ENCODE measurements at places on chromosomes 5 and 9.

DNA sequence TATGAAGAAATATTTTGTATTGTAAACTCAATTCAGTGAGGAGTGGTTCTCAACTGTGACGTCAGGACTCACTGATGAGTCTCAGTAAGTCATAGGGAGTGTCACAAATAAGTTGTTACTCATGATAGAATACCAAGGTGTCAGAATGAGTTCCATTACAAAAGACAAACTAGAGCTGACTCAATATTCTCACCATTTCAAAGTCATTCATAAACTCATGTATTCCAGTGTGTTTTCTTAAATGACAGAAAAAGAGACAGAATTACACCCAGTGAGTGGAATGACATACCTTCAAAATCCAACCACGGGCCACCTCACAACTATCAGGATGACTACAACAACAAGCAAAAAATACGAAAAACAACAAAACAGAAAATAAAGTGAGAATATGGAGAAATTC is 321.5 kb downstream of the ENC1 start:
- no peak for DNase-seq

- DNase-seq, result no peak
Measured at GRCh38 chr9:14924230-14925219, 14.3 kb upstream of the FREM1 start.

- DNase-seq, result no peak
Measured at GRCh38 chr9:37501957-37502596, 16.3 kb downstream of the POLR1E start.

DNA sequence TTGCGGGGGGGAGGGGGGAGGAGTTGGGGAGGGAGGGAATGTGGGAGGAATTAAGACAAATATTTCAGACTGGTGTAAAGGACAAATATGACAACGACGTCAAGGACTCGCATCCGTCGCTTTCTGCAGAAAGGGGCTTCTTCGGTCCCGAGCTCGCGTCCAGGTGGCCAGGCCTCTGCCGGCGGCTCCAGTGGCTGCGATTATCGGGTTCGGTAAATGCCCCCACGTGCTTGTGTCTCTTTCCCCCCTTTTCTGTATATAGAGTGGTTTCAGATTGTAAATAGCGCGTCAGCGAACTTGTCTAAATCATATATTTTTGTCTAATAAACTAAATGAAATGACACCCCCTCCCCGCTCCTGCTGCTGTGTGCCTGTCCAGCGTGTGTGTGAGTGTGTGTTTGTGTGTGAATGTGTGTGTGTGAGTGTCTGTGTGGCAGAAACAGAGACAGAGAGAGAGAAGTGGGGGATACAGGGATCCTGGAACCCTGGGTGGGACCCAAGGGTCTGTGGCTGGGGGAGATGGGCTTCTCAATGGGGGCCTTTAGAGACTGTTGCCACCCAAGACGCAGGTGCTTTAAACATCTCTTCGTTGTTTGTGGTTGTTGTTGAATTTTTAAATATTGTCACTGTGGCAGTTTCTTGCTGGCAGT is 5.6 kb downstream of the IRX1 start:
- no peak for DNase-seq

GRCh38 chr9:127143920-127144465 is 21.6 kb upstream of the ANGPTL2 start:
- DNase-seq, result no peak

DNA sequence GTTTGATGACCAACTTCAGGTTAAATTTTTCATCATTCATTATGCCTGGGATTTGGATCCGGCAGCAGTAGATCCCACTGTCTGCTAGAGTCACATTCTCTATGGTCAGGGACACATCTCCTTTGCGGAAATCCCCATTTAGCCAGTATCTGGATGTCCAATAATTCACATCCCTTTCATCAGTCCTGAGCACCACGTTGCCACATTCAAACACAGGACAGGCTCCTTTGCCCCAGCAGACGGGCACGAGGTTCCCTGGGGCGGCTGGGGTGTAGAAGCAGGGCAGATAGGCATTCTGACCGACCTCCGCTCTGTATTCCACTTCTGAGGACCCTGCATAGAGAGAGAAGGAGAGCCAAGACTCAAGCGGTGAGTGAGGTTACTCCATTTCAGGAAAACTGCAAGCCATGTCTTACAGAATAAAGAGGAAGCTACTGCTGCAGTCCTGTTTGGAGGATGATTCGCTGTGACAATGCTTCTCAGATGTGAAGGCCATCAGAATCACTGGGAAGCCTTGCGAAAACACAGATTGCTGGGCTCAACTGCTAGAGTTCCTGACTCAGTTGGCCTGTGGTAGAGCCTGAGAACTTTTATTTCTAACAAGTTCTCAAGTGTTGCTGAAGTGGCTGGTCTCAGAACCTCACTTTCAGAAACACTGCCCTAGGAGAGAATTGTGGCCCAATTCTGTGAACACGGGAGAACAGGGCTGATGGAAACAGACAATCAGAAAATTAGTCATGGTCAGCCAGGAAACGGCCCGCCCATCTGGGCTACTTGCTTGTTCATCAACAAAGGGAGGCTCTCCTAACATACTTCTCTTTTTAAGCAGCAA is 2.0 kb downstream of the HAVCR2 start:
- no peak for DNase-seq

DNA sequence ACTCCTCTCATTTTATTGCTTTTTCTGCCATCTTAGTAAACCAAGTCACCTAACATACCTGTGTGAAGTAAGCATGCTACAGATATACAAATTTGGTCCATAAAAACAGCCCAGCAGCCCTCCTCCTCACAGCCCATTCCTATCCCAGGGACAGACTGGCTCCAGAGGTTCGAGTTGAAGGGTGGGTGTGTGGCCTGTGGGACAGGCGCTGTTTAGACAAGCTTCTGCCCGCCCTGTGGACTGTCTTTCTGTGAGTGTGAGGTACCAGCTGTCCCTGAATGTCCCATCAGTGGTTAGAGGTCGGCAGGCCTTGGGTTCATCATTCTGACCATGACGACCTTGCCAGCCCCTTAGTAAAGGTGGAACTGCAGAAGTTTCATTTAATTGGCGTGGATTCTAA is 82.0 kb downstream of the WNK2 start:
- no peak for DNase-seq

DNA sequence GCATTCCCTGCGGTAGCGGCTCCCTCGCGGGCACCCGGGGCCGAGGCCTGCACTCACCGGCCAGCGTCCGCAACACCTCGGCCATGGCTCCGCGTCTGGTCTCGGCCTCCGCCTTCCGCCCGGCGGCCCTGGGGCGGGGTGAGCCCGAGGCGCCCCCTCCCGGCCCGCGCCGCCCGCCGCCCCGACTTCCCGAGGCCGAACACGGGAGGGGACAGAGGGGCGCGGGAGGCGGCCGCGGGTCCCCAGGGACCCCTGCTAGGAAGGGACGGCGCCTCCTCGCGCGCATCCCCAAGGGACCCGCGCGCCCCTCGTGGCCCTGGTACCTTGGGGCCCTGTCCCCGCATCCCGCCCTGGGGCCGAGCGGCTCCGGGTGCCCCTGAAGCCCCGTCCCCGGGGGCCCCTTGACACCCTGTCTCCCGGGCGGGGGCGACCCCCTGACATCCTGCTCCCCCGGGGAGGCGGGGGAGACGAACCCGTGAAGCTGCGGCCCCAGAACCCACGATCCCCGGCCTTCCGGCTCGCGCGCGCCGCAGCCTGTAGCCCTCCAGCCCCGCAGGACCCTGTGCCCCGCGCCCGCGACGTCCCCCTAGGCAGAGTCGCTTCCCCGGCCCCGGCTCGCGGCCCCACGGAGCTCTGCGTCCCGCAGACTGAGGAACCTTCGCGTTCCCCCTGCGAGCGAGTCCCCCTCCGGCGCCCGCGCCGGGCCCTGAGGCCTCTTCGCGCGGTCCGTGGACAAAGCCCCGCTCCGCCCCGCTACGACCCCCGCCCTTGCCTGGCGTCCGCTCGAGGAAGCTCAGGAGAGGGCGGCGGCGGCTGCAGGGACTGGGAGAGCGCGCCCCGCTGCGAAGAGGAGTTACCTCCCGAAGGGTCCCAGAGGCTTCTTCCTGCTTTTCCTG is at the start of gene ABO:
Gene ABO, minus strand, starts transcription at position 97 of the 896 bp plus-strand sequence.
- no peak for DNase-seq

DNA sequence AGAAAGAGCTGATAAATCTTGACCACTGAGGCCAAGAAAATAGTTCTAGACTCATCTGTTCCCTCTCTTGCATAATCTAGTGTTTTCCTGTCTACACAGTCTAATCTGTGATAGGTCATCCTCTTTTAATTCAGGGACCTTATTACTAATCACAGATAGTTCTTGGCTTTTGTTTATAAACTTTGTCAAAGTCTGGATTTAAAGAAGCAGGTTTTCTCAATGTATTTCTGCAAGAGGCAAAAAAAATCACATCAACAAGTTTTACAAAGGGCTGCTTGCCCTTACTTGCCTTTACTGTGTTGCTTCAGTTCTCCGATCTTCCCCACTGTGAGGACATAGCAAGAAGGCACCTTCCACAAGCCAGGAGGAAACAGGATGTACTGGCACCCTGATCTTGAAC is 43.9 kb upstream of the MTAP start:
- no peak for DNase-seq

- DNase-seq, result no peak
Measured at GRCh38 chr5:153513156-153513555, 22.7 kb downstream of the GRIA1 start.

- no peak for DNase-seq
Measured at GRCh38 chr5:154824070-154824469, 26.3 kb downstream of the FAXDC2 start.

GRCh38 chr9:23941051-23941450 is 115.0 kb upstream of the ELAVL2 start:
- DNase-seq, result no peak

- DNase-seq, result peak; percentile 82
Measured at GRCh38 chr5:36870399-36871040, 6.0 kb upstream of the NIPBL start.

DNA sequence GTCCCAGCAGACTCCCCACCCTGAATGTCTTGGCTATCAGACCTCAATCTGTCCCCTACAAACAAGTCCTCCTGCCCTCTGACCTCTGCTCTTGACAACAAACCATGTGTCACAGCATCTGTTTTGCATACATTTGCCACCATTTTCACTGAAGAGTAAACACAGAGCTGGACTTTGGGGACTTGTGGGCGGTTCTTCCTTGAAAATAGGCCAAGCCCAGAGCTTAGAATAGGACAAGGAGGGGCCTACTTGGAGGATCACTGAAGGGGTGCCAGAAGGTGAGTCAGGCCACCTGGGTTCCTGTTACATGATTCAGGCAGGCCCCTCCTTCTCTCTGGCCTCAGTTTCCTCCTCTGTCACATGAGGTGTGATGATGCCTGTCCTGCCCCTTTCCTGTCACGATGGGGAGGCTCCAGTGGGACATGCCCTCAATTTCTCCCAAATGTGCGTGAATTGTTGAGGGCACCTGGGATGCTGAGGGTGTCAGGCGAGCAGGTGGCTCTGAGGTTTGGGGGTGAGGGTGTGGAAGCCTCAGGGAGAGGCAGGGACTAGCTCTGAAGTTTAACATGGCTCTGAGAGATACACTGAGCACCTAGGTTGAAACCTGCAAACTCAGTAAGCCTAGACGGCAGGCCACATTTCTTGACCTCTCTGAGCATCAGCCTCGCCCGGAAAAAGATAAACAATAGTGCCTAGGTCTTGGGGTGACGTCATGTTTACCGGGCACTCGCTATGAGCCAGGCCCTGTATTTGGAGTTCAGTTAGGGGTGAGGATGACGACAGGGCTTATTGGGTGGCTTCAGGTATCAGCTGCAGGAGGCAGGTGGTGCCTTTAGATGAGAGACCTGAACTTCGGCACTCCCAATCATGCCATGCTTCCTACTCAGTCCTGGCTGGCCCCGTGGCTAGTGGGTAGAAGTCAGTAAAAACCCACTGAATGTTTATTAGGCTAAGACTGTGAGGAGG is 107.6 kb upstream of the PITX1 start:
- DNase-seq, result no peak

DNA sequence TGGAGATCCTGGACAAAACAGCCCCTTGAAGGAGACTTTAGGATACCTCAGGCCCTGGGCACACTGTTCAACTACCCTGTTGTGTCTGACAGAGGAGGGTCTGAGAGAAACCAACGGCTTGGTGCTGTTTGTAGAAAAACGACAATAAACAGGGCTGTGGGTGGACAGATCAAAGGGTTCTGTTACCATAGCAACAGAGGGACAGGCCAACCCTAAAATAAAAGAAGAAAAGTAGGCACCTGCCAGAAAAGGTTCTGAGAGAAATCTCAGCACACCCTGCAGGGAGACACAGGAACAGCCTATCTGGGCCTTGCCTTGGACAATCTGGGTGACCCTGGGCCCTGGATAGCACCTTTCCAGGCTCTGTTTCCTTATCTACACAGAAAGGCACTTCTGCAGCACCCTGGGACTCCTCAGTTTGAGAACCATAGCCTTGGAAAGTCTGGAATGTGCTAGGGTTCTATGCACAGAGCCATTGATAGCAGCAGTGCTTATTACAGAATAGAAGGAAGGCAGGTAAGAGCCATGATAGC is 104.8 kb upstream of the TBC1D2 start:
- DNase-seq, result no peak

- no peak for DNase-seq
Measured at GRCh38 chr5:62608529-62609511, 30.2 kb downstream of the LRRC70 start.

GRCh38 chr5:150075806-150076205 is 10.5 kb downstream of the CSF1R start:
- DNase-seq, result no peak

DNA sequence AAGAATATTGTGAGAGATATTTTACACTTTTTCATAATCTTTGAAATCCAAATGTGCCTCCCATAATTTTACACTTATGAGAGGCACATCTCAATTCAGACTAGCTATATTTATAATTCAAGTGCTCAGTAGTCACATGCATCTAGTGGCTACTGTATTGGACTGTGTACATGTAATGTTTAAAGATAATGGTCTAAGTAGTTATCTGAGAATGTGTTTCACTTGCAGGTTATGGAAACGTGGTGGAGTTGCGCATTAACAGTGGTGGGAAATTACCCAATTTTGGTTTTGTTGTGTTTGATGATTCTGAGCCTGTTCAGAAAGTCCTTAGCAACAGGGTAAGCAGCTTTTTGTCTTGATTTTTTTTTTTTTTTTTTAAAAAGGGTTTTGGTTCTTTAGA is 28.8 kb downstream of the G3BP1 start:
- DNase-seq, result no peak

GRCh38 chr9:134791009-134791408 is 89.6 kb upstream of the FCN2 start:
- no peak for DNase-seq

DNA sequence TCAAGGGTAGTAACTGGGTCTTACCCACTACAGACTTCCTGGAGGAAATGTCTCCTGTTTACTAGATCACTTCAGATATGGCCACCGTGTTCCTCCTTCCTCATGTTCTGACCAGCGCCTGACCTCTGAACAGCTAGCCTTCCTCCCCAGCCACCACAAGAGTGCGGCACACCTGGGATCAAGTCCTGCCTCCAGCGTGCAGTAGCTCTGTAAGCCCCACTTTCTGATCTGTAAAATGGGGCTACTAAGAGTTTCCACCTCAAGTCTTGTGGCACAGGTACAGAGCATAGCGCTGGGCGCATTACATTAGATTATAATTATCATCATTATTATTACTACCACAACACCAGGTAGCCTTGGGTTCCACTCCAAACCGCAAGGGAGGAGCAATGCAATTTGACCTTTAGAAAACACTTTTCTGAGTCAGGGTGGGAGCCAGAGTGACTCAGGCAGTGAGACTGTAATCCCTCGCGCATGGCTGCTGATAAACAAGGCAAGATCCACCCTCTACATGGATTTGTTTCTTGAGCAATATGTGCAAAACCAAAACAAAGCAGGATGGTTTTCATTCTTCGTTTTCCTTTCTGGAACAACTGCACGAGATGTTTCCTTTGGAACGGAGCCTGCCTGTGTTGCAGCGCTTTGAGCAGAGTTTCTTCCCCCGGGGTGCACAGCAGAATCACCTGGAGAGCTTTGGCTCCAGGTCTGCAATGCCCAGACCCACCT is 65.0 kb upstream of the ANGPTL2 start:
- DNase-seq, result no peak

- DNase-seq, result no peak
Measured at GRCh38 chr9:5435912-5436311, 1.8 kb downstream of the PLGRKT start.

Measured in NCI-H1417 (cell line).